ENCODE measurements at places on chromosomes 5 and 9.

GRCh38 chr5:139395844-139396640, 1.1 kb upstream of the PROB1 start:
- DNase-seq: no peak

GRCh38 chr5:139710319-139711066, 62.3 kb downstream of the CXXC5 start:
- peak; percentile 78 for DNase-seq

GRCh38 chr5:68189171-68189570, 26.4 kb upstream of the PIK3R1 start:
- no peak for DNase-seq

DNA sequence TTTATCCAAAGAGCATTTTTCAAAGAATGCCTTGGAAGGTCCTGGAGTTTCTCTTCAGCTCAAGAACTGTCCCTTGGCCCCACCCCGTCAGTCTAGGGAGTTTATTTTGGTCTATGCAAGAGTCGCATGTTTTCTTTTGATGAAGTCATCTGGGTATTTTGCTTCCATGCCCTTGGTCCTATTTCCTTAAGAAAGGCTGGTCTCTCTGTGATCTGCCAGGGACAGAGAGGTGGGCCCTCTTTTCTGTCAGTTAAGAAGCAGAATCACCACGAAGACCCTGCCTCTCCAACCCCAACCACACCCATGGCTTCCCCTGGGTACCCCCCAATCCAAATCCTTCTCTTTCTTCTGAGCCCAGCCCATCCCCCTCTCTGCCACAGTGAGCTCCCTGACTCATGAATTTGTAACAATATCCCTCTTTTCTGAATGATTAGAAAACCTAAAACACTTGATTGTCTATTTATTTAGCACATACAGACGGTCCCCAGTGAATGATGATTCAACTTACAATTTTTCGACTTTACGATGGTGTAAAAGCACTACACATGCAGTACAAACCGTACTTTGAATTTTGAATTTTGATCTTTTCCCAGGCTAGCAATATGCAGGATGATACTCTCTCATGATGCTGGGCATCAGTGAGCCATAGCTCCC, 163.5 kb upstream of the ADRA1B start:
- DNase-seq: no peak

DNA sequence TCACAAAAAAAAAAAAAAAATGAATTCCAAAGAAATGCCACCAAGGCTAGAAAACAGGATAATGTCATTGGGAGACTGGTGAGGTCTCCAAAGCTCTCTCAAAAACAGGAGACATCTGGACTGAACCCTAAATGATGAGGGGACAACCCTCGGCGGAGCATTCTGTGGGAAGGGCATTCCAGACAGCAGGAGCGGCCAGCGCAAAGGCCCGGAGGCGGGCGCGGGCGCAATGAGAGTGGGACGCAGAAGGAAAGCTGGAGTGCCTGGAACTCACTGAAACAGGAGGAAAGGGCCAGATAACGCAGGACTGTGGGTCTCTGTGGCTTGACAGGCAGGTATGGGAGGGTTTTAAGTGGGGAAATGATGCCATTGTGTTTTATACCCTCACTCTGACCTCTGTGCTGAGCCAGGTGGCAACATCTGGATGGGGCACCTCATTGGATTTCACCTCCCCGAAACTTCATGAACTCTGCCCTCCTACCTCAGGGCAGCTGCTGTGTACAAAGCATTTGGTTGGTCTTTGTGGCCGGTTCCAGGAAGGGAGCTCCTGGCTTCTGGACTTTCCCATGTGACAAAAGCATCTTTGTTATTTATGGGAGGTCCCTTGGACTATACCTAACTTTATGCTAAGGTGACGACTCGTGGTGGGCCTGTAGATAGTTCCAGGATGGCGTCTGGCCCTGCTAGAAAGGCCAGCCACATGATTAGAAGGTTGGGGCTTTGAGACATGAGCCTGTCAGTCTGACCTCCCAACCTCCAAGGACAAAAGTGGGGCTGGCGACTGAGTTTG, 11.5 kb upstream of the MAPK9 start:
- no peak for DNase-seq
